ENCODE measurements at places on chromosomes 3 and 15. TPM values are rescaled to one million over a fixed set of nuclear protein-coding genes. Genes with fewer than 3 reads are reported as not detected.

DNA sequence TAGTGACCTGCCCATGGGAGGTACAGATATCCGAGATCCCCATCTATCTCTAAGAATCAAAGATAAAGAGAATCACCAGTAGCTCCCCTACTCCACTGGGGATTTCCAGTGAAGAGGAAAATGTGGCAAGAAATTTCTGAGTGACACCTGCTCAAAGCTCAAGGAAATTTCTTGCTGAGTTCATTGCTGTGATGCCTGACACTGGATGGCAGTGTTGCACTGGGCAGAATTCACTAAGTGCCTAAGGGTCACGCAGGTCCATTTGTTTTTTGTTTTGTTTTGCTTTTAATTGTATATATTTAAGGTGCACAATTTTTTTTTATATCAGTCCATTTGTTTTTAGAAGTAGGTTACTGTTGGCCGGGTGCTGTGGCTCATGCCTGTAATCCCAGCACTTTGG, 109.5 kb upstream of the KCNAB1 start:
- peak; percentile 38 for DNase-seq

DNA sequence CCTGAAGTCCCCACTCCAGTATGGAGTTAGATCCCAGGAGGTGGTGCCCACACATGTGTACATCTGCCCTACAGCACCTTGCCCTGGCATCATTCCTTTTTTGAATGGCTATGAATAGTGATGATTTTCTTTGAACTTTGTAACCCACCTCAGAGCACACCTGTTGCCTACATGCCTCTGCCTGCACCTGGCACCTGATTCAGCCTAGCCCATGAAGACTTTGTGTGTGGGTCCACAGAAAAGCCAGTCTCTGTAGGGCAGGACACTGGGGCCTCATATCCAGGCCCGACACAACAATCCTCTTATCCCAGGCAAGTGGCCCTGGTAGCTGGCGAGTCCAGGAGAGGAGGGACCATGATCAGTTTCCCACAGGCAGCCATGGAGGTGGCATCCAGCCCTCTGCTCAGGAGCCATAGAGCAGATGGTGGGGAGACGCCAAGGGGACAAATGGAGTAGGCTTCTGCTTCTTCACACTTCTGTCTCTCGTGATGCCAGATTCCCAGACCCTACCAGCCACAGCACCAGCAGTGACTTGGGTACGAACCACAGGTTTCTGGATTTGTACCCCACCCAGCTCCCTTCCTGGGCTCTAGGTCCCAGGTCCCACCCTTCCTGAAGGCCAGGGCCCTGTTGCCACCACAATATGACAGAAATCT, 230.7 kb downstream of the UACA start:
- no peak for DNase-seq

DNA sequence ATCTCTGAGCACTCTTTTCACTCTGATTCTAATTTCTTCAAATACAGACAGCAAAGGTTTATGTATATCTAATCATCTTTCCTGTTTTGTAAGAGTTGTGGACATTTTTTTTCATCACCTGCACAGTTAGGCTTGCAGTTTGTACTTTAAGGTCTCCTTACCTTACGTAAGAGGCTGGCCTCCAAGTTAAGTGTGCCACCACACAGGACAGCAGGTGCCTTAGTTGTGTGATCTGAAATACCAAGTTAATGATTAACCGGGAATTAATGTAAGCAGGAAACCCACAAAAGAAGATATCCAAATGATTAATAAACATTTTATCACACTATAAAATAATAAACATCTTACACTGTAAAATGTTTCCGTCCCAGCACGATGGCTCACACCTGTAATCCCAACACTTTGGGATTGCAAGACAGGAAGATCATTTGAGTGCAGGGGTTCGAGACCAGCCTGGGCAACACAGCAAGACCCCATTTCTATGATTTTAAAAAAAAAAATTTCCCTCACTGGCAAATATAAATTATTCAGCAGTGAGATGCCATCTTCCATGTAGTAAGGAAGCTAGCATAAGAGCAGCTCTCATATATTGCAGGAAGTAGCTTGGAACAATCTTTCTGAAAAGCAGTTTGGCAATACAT, 87.7 kb upstream of the LIMD1 start:
- no peak for DNase-seq

DNA sequence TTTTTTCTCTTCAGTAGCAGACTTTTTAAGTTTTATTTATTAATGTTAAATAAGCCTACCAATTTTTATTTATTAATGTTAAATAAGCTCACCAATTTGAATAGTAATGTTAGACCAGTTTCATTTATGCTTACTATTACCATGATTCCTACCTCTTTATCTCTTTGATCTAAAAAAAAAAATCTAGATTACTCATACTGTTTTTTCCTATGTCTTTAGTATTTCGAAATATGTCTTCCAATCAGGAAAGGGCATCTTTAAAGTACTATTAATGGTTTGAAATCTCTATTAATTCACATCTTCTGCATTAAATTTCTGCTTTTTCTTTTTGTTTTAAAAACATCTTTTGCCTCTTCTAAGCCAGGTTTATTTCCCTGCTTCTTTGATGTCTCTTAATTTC, 27.5 kb upstream of the MAPKBP1 start:
- no peak for DNase-seq

- DNase-seq: no peak
These were observed 14.0 kb upstream of the CYP11A1 start for GRCh38 chr15:74381481-74381880.

DNA sequence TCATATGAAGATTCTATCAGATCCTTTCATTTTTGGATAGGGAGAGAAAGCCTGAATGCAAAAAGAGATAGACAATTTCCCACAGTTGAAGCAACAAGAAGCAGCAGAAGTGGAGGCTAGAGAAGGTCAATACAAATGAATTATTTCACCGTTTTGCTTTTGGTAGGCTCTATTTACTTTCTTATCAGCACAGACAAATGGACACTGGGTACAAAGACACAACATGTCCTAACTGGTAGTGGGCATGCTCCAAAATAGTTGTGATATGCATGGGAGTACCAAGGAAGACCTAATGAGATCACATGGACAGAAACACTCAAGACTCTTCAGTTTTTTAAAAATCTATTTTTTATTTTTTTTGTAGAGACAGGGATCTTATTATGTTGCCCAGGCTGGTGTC, 99.4 kb downstream of the XRN1 start:
- DNase-seq: no peak

RARB gene
- polyA plus RNA-seq: 1.7 TPM
